CD4-positive, alpha-beta T cell treated with Interleukin-1 beta for 1 hour (primary cell): ENCODE measurements at places on chromosomes 4 and X.

DNA sequence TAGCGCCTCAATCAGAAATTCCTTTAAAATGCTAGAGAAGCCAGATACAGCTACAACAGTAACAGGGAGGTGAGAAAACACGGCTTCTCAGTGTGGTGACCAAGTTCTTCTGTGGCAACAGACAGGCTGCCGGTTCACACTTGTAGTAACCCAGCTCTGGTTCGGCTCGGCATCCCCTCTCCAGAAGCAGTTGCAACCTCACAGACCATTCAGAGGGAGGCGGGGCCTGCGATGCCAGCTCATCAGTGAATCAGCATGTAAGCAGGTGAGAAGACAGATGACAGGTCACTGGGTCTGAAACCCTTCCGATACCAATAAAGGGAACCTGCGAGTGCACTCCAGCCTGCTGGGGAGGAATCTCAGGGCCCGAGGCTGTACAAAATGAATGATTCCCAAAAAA lies 251.0 kb downstream of the KCNIP4 start:
- DNase-seq: no peak

DNA sequence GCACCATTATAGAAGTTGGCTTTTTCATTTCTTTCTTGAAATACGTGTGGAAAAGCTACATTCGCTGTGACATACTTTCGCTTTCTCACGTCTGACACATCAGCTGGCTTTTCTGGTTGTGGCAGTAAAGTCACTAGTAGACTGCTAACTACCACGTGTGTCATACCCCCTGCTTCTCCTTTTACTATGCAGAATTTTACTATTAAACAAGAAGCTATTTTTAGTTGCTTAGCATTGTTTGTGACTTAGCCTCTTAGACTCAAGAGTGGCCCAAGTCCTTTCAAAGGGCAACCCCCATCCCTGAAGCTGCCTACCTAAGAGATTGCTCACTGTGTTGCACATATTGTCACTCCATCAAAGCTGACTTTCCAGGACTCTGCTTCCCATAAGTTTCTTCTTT lies 2.1 kb upstream of the IL2 start:
- DNase-seq: peak; percentile 10

- no peak for DNase-seq
Measured at GRCh38 chr4:80678413-80678812, 342.9 kb downstream of the CFAP299 start.

DNA sequence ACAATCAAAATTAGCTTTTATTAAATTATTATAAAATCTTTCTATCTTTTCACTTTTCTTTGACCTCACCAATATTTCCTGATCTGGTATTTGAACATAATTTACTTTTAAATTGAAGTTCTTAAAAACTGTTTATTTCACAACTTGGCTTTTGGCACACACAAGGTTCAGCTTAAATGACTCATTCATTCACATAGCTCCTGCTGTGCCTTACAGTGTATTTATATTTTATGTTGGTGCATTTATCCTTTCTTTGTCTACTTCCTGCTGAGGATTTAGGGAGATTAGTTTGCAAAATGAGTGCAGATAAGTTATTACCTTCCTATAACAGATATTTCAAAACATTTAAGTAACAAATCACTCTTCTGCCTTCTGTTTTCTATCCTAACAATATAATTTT lies 430.6 kb downstream of the DTHD1 start:
- no peak for DNase-seq

- no peak for DNase-seq
Measured at GRCh38 chr4:99934891-99935290, 11.5 kb downstream of the DNAJB14 start.

GRCh38 chrX:50081282-50081889 lies 119.4 kb downstream of the AKAP4 start:
- no peak for DNase-seq

- DNase-seq: no peak
Measured at GRCh38 chr4:38236003-38236402, 275.8 kb downstream of the PTTG2 start.

DNA sequence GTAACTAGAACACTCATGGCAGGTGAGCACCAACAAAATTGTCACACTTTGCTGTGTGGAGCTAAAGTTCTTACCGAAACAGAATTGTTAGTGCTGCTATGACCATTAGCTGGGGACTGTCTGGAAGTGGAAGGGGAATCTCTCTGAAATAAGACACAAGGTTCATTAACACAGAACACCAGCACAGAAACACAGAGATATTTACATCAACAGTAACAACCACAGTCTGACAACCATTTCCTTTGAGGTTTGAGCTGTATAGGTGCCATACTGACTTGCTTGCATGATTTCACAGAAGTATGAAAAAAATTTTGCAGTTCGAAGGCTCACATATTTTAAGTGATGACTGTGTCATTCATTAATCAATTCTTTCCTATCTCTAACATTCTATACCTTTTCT lies 109.8 kb downstream of the NYX start:
- DNase-seq: no peak

- no peak for DNase-seq
Measured at GRCh38 chr4:17081179-17081578, 182.7 kb upstream of the LDB2 start.

GRCh38 chrX:68807818-68808217 lies 21.0 kb upstream of the EFNB1 start:
- DNase-seq: no peak

- DNase-seq: no peak
Measured at GRCh38 chr4:25844961-25845712, 17.7 kb downstream of the SEL1L3 start.

GRCh38 chr4:3387154-3387942 lies 54.4 kb upstream of the HGFAC start:
- DNase-seq: no peak
